ENCODE measurements at places on chromosomes 2 and 18.

DNA sequence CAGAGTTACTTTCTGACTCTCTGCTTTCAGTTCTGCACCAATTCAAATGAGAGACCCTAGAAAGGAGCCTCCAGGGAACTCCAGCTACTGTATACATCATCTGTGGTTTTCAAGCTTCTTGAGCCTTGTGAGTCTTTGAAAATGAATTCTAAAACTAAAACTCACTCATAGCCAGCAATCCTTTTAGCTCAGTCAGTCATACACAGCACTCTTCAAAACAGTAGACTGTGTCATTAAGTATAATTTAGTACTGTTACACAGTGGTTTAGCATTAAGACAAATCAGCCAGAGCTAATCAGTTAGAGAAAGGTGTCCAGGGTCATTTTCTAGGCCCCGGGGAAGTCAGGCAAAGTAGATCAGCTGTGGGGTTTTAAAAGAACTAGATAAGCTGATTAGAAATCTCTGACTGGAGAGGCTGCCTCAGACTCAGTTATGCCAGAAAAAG is 322.1 kb upstream of the THUMPD2 start:
- DNase-seq, result no peak

DNA sequence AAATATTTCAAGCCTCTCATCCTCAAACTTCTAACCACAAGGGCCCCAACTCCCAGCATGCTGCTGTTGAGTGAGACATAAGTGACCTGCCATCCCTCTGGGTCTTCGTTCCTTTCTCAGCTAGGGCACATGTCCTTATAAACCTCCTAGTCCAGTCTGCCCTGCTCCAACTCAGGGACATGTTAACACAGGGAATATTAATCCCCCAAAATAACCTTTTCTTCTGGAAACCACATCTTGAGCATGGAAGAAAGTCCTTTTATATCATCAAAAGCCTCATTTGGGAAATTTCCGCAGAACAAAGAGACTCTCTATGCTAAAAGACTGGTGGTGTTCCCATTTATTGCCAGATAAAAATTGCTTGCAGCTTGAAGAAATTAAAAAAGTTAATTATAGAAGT is 14.4 kb downstream of the TNP1 start:
- DNase-seq, result no peak

DNA sequence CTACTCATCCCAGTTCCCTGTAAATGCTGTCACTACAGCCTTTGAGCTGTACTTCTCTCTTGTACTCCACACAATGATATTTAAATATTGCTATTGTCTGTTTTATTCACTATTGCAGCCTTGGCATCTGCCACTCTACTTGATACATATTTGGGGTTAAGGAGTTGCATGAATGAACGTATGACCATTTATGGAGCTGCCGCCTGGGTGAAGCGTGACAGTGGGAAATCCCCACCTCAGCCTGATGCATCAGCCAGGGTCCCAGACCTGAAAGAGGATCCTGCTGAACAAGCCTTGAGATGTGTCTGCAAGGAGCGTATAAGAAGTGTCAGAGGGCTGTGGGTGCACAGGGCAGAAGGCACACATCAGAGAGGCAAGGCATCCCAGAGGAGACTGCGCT is 39.1 kb downstream of the MRPL35 start:
- no peak for DNase-seq

DNA sequence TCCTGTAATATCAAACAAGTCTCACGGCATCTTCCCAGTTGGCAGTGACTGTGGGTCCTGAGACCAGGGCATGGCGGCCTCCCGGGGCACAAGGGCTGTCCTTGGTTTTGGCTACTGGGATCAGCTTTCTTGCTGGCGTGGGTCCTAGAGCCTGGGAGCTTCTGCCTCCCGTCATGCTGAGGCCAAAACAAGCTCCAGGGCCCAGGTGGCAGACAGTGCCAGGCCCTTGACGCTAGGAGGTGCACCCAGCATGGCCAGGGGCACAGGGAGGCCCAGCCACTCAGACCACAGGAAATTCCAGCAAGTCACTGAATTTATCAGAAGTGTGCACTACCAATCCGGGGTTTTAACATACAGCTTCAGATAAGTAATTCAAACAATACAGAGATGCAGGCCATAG is 184.7 kb downstream of the EIPR1 start:
- DNase-seq, result no peak

GRCh38 chr2:170818036-170818751 is 1.5 kb downstream of the GAD1 start:
- no peak for DNase-seq

GRCh38 chr2:228768818-228769217 is 502.3 kb downstream of the PID1 start:
- DNase-seq, result no peak

- no peak for DNase-seq
These were observed 122.3 kb downstream of the GLI2 start for GRCh38 chr2:120857931-120858330.

GRCh38 chr2:108805782-108806181 is 19.2 kb downstream of the CCDC138 start:
- no peak for DNase-seq

- DNase-seq, result no peak
These were observed 40.7 kb downstream of the SLC66A2 start for GRCh38 chr18:79910563-79911343.

- no peak for DNase-seq
These were observed 243.1 kb upstream of the SETBP1 start for GRCh38 chr18:44437603-44438002.

- no peak for DNase-seq
These were observed 98.2 kb upstream of the DTNA start for GRCh38 chr18:34611904-34612303.

- DNase-seq, result no peak
These were observed 147.0 kb upstream of the ID2 start for GRCh38 chr2:8534729-8535468.

Data from activated gamma-delta T cell treated with Interleukin-2 at 50 U/mL for 16 hours (primary cell).